ENCODE measurements at places on chromosomes 4 and X.

DNA sequence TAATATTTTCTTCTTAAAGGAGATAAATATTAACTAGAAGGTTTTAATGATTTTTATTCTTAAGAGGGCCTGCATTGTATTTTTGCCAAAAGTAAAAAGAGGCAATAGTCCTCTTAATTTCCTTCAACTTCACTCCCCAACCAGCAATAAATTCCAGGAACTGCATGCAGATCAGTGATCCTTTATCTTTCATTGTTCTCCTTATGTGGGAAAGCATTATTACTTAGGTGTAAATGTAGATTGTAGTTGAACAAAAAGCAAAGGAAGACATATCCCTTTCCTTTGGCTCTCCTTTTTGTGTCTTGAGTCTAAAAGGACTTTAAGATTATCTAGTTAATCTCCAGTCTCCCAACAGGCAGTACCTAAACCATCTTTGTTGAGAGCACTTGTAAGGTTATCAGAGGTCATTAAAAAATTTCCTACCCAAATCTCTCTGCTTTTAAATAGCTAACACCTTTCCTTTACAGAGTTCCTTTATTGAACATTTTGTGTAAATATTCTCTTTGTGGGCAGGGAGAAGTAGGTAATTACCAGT, 55.3 kb downstream of the RAPGEF2 start:
- DNase-seq, result no peak

- no peak for DNase-seq
These were observed 75.0 kb downstream of the NAA11 start for GRCh38 chr4:79250887-79251286.

DNA sequence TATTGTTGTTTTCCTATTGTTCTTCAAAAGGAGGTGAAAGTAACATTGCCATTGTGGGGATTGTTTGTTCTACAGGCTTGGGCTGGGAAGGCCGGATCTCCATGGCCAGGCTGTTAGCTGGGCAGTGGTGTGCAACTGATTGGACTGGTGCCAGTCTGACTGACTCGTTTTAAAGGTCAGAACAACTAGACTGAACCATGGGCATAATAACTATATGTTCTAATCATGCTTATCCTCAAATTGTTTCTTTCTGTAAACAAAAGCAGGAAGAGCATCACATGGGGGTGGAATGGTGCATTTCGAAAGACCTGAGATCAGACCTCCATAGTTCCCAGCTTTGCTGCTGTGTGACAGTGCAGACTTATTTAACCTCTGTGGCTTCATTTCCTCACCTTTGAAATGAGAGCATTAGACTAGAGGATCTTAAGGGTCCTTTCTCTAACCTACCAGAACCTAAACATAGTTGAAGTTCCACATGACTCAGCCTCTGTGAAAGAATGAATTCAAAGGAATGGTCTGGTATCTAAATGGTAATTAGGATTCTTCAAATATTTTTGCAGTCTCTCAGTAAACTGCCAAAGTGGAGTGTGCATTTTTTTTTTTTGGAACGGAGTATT, 66.7 kb upstream of the PGRMC2 start:
- no peak for DNase-seq

- peak; percentile 52 for DNase-seq
These were observed 218.9 kb downstream of the OR13H1 start for GRCh38 chrX:131762802-131763234.

All from T follicular helper cell (primary cell).